H54 (cell line): ENCODE measurements at places on chromosomes 2 and 18.

DNA sequence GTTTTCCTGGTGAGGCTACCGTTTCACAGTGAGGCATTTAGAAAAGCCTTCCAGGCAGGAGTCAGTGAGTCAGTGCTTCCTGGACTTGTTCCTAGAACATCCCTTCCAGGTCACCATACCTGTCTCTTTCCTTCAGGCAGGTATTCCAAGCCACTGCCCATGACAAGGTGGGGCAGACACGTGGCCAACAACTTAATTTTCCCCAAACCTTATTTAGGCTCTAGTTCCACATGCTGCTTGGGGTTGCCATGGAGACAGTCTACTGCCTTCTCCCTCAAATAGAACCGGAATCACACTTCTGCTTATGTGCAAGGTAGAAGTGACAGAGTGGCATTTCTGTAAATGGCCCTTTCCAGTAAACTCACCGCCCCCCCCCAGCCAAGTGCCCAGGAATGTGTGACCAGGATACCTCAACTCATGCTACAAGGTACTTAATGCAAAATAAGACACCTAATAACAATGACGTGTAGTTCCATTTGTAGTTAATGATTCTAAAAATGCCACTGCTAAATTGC, 258.3 kb downstream of the PRKCE start:
- DNase-seq = no peak

GRCh38 chr2:43324259-43325106, 98.1 kb upstream of the ZFP36L2 start:
- DNase-seq = no peak

DNA sequence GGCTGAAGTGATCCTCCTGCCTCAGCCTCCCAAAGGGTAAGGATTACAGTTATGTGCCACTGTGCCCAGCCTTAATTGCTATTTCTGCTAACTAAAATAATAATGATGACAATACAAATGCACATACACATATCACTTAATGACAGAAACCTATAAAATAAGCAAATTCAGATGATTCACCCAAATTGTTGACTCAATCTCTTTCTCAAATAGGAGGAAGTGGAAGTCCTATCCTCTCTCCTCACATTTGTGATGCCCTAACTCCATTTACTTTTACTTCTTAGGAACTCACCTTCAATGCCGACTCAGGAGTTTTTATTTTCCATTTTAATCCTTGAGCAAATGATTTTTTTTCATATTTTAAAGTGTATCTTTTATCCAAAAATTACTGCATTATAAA, 24.5 kb upstream of the RAPH1 start:
- DNase-seq = no peak

DNA sequence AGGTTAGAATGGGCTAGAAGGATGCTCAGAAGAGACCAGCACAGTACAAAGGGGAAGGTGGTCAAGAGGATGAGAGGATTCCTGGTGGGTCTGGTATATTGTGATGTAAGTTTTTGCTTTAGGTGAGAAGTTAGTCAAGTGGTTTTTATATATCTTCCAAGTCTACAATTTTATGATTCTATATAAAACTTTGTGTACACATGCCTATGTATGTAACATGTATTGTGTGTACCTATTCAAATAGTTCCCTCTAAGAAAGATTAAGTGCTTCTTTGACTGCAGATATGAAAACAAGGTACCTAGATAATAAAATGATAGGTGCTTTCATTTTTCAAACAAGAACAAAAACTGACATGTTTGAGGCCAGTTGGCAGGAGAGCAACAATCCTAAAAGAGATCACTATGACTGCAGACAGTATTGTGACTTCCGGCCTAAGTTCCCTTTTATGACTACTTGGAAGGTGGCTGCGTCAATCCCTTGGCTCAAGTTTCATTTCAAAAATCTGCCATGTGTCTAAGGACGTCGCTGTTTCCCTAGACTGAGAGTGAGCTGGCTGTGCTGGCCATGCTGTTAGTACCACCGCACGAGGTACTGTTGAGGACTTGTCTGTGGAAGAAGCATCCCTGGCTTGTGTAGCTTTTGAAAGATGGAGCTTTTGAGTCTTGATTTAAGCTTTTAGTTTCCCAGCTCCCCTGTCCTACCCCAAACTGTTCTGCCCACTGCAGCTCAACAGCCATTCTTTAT, 123.1 kb downstream of the PRPF40A start:
- DNase-seq = no peak

DNA sequence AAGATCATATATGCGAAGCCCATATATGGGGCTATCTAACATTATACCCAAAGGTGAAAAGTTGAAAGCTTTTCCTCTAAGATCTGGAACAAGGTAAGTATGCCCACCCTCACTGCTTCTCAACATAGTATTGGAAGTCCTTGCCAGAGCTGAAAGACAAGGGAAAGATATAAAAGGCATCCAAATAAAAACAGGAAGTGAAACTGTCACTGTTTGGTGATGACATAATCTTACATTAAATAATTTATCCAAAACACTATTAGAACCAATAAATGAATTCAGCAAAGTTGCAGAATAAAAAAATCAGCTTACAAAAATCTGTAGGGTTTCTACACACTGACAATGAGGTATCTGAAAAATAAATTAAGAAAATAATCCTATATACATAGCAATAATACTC, 205.8 kb downstream of the INSIG2 start:
- no peak for DNase-seq

DNA sequence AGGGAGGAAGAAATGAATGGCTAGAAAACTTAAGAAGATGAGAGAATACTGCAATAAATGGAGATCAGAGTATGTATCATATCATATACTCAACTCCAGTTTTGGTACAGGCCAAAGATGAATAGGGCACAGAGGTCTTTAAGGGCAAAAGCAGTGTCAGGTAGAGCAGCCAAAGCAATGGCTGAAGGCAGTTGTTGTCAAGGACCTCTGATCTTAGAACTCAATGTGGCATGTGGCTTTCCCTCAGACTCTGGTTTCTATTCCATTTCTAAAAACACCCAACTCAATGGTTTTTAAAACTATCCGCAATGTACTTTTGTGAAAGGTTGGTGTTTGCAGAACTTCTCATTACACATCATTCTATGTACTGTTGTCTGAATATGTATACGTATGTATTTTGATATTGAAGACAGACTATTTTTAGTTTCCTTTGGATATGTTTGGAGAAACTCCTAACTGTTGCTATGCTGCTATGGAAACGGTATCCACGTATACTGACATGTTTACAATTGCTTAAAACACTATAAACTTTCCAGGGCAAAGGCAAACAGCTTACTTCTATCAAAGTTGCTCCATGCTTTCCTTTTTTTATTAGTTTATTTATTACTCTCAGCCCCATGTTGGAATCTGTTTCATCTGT, 58.1 kb upstream of the PELI1 start:
- no peak for DNase-seq

DNA sequence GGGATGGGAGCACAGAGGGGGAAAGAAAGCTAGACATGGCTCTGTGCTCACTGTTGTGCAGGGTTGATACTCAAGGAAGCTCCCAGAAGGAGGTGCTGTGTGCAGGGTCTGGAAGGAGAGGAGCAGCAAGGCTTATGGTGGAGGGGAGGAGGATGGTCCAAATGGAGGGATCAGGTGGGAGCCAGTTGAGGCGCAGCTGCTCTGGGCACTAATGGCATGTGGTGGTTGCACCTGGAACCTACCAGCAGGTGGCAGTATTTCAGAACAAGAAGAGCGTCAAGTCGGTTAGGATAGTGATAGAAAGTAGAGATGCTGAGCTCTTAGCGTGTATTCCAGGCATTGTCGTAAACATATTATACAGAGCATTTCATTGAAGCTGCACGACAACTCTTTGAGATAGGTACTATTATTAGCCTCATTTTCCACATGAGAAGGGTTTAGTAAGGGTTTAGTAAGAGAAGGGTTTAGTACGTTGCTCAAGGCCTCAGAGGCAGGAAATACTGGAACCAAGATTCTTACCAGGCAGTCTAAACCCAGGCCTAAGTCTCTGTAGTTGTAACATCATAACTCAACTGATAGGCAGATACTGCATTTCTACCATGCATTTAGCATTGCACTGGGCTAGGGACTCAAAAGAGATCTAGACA, 223.7 kb downstream of the CYP26B1 start:
- peak; percentile 59 for DNase-seq

DNA sequence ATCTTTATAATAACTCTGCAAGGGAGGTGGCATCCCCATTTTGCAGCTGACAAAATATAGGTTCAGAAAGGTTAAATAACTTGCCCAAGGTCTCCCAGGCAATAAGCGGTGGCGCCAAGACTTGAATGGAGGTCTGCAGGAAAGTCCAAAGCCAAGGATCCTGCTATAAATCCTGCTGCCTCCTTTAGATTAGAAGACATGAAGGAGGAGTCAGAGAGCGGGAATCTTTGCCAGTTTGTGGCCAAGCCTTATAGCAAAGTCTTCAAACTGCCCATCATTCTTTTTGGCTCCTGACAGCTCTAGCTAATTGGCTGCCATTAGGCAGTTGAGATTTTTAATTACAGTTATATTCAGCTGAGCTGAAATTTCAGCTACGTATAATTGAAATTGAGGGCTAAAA, 114.3 kb downstream of the C1D start:
- no peak for DNase-seq

- no peak for DNase-seq
Observed at GRCh38 chr2:12259493-12259892, 457.2 kb upstream of the TRIB2 start.

- no peak for DNase-seq
Observed at GRCh38 chr2:134232868-134233727, 20.8 kb upstream of the MGAT5 start.

DNA sequence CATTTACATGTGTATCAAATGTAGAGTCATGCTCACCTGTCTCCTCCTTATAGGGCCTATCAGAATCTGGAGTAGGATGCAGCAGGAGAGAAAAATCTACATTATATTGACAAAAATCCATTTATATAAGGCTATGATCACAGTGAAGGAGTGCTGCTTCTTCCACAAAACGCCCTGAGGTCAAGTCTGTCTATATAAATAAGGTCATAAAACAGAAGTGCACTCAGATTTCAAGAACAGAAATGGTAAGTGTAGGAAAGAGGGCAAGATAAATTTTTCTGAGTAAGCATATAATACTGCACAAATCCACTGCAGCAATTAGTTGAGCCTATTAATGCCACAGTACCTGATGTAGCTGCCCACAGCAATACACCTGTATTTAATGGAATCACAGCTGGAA, 51.8 kb downstream of the COL5A2 start:
- no peak for DNase-seq

DNA sequence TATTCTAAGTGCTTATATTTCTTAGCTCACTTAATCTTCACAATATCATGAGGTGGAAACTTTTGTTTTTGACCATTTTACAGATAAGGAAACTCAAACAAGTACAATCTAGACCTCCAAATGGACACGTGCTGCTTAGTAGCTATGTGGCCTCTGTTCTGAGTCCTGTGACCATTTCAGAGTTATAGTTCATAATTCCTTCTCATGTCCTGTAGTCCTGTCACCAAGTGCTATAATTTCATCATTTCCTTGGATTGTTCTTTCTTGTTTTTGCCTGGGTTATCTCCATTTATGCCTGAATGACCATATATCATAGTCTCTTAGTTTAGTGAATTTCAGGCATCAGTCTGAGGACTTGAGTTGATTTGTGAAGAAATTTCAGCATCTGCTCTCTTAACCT, 91.7 kb downstream of the NUP35 start:
- DNase-seq = no peak

DNA sequence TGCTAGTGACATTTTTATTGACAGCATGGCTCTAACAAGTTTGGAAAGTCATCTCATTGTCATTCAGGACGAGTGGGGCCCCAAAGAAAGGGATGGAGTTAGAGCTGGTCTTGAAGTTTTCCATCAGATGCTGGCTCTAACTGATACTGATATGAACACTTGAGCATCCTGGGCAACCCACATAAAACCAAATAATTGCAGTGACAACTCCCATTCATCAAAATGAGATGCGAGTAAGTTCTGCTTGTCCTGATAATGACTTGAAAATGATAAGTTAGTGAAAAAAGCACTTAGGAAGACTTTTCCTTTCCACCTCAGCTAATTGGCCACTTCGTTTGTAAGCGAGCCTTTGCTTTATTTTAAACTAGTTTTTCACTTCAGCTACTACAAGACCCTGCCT, 147.6 kb downstream of the SP3 start:
- no peak for DNase-seq

- peak; percentile 38 for DNase-seq
Observed at GRCh38 chr18:8480506-8481328, 128.5 kb upstream of the RAB12 start.

DNA sequence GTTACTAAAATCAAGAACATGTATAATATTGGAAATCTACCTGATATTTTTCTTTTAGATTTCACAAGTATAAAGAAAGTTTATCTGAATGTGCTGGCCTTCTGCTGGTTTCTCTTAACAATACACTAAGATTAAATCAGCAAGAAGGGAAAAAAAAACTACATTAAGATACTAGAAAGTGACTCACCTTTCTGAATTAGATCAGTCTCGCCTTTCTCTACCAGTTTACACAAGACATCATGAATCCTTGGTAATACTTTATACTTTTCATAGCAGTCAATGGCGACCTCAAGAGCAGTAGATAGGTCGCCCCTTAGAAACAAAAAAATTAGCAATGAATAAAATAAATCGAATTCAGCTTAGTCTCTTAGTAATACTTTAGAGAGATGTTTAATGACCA, 61.2 kb downstream of the LRPPRC start:
- no peak for DNase-seq

DNA sequence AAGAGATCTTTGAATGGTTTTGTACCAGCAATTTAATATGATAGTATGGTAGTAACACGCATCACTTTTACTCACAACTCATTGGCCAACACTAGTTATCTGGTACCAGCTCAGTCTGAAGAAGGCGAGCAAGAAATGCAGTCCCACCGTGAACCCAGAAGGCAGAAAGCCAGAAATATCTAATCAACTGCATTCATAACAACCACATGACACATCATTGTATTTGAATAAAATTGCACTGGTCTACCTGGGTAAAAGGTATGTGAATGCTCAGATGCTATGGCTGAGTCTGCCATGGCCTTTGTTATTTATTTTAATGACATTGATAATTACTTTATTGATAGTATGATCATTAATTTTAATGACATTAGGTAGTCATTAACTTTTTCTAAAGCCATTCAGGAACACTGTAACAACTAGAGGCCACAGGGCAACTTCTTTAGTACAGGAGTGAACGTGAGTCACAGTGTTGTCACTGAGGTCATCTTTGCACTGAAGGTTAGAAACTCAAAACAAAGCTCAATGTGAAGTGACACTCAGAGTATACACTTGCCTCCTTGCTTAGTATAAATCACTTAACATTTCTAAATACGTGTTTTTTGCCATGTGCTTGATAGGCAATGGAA, 475.6 kb upstream of the TNP1 start:
- no peak for DNase-seq

DNA sequence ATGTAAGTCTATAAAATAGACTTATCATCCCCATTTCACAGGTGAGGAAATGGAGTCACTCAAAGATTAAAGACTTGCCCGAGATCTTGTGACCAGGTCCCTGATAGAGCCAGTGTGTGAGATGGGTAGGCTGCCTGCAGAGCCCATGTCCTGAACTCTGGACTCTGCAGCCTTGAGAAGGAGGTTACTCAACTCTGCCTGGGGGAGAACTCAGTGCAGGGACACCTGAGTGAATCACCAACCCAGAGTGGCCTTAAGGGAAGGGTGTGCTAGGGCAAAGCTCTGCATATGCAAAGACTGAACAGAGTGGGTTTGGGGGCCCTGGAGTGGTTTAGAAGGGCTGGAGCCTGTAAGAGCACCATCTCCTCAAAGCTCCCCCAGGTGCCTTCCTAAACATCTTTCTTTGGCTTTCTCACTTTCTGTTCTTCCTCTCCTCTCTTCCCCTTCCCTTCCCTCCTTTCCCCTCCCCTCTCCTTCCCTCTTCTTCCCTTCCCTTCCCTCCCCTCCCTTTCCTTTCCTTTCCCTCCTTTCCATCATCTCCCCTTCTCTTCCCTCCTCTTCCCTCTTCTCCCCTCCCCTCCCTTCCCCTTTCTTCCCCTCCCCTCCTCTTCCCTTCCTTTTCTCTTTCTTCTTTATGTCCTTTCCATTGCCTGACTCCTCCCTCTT, 67.6 kb downstream of the CELF4 start:
- DNase-seq = no peak
